Right hindlimb (tissue), 1 donor: ENCODE measurements at places on chromosomes 11 and 22.

GRCh38 chr11:103618528-103618927 lies 417.9 kb upstream of the DDI1 start:
- DNase-seq: no peak

GRCh38 chr22:48974443-48975315 lies 853.0 kb downstream of the BRD1 start:
- no peak for DNase-seq

DNA sequence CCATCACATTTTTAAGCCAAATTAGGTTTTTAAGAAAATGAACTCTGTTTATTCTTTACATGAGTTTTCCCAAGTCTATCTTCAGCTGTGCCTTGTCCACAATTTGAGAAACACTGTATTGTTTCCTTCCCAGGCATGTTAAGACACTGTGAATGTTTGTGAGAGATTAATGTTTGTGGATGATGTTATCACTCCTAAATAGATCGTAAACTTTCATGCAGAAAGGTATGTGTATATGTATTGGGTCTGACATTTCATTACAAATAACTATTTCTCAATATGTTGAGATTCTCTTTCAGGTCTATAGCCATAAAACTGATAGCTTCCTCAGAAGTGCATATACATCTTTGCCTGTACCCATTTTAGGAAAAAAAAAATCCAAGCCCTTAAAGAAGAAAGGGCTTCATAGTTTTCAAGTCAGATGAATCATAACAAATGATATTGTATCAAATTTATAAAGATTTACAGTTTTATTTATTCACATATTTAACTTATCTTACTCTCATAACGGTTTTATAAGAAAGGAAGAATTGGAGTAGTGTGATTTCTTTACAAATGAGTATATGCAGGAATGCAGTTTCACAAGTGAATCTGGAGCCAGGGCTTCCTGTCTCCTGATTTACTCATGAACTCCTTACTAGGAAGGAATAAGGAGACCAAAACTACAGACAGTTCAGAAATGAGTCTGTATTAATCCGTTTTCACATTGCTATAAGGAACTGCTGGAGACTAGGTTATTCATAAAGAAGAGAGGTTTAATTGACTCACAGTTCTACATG lies 11.2 kb downstream of the OR8D1 start:
- no peak for DNase-seq

GRCh38 chr11:106961518-106961917 lies 56.8 kb downstream of the GUCY1A2 start:
- no peak for DNase-seq

DNA sequence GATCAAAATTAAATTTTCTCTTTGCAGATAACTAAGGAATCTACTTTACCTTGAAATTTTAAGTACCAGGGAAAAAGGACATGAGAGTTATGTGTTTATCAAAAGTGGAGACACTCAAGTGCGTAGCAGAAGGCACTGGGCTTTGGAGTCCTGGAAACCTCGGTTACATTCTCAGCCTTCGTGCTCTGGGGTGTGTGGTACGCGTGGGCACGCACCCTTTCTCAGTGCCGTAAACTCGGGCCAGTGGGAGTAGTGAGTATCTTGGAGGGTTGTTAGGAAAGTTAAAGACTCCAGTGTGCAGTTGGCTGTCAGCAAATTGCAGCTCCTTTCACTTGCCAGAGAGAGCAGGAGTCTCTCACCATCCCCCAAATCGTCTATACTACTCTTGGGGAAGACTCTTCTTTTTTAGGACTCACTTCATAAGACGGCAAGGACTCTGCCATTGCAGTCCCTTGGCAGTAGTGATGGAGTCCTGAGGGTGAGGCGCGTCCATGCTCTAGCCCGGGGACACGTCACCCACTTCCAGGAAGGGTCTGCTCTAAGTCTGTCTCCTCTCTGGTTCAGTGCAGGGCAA lies 171.8 kb downstream of the TBC1D22A start:
- no peak for DNase-seq

DNA sequence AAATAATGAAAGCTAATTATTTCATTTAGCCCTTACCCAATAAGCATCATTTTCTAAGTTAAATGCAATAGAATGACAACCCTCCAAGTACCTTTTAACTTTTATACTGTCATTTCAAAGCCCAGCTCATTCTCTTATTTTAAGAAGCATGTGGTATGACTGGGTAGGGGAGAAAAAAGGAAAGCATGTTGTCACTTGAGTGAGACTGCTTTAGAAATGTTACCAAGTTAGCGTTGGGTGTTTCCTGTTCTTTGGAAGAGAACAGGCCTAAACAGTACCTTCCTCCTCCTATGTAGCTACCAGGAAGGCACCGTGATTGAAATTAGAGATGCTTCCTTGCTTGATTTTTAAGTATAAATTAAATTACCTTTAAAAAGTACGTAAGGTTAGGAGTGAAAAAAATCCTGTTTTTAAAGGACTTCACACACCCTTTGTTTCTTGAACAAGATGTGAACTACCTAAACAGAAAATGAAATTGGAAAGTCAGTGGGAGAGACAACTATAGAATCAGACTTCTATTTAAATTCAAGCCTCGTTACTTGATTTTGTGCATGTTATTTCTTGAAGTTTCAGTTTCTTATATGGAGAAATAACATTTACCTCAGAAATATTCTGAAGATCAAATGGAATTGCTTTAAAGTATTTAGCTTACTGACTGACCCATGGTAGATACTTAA lies 741 bp upstream of the CNTF start:
- no peak for DNase-seq

- DNase-seq: no peak
Observed at GRCh38 chr22:41951898-41952474, at the start of gene SMIM45. SMIM45 (plus strand) TSS chr22:41952150.

DNA sequence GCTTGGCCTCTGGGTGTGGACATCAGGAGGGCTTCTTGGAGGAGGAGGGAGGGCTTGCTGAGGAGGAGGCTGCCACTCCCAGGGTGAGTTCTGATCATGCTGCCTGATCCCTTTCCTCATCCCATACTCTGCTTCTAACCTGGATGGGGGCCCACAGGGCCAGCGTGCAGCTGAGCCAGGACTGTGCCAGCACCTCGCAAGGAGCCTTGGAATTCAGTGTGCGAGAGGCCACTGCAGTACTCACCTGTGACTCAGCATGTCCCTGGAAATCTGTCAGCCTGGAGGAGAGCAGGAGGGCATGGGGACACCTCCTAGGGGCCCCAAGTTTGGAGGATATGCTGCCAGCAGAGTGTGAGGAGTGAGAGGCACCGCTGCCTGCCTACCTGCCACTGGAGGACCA lies 4.2 kb upstream of the GAB4 start:
- no peak for DNase-seq

DNA sequence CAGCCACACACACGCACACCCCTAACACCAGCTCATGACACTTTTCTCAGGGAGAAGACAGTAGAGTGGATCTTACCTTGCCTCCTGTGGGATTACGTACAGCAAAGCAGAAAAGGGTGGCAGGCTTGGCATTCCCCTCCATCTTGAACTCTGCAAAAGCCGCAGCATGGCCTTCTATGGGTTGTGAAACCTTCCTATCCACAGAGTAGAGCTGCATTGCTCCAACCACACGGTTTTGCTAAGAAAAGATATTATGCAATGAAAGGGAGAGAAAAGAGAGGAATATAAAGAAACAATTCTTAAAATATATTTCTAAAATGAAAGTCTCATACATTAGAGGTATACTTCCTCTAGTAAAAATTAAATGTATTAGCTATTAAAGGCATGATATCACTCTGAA lies 48.8 kb downstream of the CLTCL1 start:
- no peak for DNase-seq

DNA sequence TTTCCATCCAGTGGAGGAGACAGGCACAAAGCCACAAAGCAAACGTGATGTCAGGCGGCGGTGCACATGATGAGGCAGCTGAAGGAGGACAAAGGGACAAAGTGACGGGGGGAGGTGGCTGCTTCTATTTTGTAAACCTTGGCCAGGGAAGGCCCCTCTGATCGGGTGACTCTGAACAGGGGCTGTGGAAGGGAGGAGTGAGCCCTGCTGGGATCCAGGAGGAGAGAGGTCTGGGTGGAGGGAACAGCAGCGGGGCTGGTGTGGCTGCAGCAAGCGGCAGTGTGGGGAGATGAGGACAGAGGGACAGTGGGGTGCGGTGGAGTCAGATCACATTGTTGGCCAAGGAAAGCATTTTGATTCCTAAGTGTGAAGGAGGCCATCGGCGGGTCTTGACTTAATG lies 36.7 kb downstream of the SHISAL1 start:
- DNase-seq: no peak

DNA sequence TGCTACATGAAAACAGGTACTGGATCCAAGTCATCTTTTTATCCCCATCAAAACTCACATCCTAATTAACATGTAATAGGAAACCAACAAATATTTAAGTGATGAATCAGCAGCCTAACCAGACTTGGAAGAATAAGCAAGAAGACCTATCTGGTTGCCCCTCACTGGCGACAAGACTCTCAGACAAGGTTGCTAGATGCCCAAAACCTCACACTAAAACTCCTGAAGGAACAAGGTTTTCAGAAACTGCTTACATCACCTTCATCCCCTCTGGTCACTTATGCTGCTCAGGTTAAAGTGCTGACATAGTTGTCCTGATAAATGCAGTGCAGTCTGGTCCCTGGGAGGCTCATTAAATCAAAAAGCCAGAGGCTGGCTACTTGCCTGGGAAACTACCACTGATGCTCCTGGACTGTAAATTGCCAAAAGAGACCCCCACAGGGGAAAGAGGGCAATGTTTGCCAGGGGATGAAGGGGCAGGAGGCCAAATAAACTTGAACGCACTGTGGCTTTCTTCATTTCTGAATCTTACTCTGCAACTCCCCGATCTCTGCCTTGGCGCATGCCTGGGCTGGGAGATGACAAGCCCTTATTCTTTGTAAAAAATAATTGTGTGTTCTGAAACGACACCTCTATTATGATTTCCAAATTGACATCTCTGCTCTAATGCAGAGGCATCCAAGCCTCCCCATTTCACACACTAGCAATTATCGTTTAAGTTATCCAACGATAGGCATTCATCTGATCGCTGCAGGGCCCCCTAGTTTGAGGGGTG lies 72.7 kb downstream of the AMBRA1 start:
- DNase-seq: no peak

DNA sequence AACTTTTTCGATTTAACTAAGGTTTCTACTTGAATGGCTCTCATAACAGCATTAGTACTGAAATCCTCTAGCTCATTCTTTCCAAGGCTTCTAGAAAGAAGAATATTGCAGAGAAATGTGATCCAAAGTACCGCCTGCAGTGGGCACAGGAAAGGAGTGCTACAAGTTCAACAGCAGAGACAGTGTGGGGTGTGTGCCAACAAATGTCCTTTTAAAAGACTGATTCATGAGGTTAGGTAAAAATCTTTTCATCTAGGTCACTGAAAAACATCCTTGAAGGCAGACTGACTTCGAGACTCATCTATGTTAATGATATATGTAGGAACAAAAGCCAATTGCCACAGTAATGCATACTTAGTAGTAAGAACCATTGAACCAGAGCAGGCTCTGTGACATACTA lies 349.1 kb upstream of the PITPNB start:
- peak; percentile 46 for DNase-seq

GRCh38 chr22:41830174-41830573 lies 2.7 kb upstream of the SREBF2 start:
- no peak for DNase-seq

DNA sequence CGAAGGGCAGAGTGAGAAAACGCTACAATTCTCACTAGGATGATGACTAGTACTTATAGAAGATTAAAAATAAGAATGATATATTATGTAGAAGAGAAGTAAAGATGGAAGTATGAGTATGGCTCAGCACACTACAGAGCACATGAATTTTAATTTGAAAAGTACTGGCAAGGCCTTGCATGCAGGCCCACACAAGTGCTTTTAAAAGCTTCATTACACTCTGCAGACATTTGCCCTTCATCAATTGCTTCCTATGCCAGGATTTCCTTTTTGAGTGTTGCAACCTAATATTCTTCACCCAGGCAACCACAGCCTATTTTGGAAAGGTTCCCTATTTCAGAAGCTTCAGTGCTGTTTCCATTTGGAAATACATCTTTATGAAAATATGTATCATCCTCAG lies 81.1 kb downstream of the LARGE2 start:
- no peak for DNase-seq

DNA sequence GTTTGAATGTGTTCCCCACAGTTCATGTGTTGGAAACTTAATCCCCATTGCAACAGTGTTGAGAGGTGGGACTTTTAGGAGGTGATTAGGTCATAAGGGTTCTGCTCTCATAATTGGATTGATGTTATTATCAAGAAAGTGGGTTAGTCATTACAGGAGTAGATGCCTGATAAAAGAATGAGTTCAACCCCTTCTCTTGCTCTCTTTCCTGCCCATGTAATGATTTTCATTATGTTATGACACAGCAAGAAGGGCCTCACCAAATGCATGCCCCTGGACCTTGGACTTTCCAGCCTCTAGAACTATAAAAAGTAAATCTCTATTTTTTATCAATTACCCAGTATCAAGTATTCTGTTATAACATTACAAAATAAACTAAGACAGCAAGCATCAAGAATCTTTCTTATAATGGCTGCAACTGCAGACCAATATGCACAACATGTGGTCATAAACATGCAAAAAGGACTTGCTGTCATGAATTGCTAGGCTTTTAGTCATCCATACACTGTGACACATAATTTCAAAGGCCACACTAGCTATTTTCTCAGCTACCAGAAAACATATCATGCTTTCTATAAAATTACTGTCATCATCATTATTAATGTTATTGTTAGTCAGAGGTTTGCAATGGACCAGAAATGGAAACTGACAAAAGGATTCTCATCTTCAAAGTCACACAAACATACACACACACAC lies 99.9 kb upstream of the GUCY1A2 start:
- no peak for DNase-seq

DNA sequence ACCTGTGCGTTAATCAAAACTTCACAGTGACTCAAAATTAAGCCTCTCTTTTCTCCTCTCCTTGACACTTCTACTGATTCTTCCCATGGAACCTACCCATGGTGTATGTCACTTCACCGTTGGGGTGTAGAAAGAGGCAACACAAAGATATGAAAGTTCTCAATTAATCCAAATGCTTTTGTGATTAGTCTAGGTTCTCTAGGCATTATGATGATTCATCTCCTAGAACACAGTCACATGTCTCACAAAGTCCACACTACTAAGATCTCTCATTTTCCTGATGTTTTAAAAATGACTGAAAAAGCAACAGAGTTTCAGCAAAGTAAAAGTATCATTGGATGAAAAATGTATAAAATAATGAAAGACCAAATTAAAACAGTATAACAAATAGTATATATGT lies 13.7 kb upstream of the SCGB2A2 start:
- DNase-seq: no peak
